ENCODE measurements at places on chromosomes 12 and 14.

DNA sequence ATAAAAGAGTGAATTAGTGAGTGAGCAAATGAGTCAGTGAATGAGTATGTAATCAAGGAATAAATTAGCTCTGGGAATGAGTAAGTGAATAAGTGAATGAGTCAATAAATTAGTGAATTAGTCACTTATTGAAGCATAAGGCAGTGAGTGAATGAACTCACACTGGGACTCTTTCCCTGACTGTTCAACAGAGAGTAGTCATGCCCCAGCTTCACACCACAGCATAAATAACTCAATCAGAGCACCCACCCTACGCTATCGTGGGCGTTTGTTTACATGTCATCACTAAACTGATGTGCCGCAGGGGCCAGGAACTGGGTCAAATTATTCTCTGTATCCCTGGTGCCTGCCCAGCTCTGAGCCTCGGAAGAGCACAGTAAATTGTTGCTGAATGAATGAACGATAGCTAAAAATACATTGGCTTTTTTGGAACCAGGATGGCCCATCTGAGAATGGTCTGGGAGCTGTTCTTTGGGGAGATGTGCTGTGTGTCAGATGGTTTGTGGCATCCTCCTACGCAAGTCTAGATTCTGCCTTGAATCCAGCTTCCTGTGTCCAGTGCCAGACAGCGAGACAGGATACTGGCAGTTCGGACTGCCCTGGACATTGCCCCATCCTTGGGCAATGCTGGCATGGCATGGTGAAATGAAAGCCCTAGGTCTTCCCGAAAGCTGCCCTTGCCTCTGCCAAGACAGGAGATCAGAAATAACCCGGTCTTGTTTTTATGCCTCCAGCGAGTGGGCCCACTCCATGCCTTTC, 98.0 kb upstream of the RTL1 start:
- DNase-seq = no peak

- DNase-seq = no peak
Measured at GRCh38 chr14:64693810-64694165, 10.4 kb upstream of the PLEKHG3 start.

GRCh38 chr14:101125719-101126651, 222.5 kb upstream of the RTL1 start:
- DNase-seq = no peak

GRCh38 chr12:121135320-121135719, 2.6 kb downstream of the P2RX7 start:
- DNase-seq = no peak

GRCh38 chr14:35855876-35856481, 29.8 kb downstream of the BRMS1L start:
- no peak for DNase-seq

DNA sequence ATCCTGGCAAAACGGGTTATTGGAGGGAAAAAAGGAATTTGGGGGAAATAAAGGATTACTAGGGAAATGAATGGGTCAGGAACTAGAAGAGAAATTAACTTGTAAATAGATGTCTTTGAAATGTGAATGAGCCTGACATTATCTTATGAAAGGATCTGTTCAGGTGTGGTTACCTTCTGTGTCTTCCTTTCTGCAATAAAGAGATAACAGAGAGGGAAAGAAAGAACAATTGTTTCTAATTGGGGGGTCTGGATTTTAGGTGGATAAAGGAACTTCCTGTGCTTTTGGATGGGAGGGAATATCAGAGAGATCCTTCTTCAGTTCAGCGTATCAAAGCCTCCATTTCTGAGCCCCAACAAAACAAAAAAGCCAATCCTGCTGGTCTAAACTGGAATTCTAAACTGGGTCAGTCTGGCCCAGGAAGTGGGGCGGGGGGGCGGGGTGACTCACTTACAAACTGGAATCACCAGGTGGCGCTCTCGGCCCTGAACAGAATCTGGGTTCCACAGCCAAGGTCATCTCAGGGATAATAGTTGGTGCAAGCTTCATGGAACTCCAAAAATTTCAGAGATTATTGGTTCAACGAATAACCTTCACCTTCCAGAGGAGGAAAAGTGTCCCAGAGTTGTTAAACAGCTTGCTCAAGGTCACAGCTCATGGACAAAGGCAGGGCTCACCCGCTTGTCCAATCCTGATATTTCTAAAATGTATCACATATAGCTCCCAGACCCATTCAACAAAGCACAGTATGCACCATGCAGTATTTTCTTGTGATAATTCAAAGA, 15.2 kb upstream of the PEBP1 start:
- DNase-seq = peak; percentile 72

GRCh38 chr14:20782280-20782890, 1.3 kb downstream of the RNASE6 start:
- peak; percentile 14 for DNase-seq

- no peak for DNase-seq
Measured at GRCh38 chr12:48001505-48002413, 2.5 kb downstream of the COL2A1 start.

DNA sequence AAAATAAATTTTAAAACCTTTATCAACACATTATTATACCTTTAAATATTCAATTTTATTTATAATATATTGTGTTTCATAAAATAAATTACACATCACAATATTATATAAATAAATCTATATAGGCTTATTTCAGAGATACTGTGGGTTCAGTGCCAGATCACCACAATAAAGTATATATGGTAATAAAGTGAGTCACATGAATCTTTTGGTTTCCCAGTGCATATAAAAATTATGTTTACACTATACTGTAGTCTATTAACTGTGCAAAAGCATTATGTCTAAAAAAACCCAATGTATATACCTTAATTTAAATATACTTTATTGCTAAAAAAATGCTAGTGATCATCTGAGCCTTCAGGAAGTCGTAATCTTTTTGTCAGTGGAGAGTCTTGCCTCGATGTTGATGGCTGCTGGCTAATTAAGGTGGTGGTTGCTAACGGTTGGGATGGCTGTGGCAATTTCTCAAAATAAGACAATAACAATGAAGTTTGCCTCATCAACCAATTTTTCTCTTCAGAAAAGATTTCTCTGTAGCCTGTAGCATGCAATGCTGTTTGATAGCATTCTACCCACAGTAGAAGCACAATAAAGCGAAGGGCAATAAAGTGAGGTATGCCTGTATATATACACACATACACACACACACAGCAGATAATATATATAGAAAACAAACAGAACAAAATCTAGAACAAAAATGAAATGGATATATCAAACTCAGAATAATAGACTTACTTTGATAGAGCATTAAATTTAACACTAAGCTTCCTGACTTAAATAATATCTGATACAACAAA, 32.4 kb downstream of the CCDC59 start:
- no peak for DNase-seq

DNA sequence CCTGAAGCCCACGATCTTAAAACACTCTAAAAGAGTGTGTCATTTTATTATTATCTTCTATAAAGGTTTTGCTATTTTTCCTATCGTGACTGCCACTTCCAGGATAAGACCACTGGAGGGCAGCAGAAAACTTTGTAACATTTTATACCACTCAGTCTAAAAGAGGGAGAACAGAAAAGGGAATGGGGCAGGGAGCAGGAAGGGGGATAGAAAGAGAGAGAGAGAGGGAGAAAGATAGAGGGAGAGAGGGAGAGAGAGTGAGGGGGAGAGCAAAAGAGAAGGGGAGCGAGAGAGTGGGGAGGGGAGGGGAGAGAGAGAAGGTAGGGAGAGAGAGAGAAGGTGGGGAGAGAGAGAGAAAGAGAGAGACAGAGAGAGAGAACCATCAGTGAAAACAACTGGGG, 2.0 kb upstream of the ART4 start:
- DNase-seq = peak; percentile 32

DNA sequence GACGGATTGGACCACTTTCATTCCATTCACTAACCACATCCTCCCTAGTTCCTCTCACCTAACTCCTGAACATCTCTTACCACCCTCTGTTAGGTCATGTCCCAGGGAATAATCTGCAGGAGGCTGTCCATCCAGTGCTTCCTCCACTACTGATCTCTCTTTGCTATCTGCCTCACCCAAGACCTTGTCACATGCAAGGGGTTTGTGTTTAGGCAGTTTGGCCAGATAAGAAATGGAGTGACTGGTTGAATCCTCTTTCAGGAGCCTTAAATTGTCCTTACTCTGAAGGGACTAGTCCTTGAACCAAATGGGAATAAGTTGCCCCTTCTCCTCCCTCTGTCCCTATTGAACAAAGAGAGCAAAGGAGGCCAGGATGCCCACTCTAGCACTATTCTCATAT, 249.2 kb upstream of the BTG1 start:
- DNase-seq = no peak

DNA sequence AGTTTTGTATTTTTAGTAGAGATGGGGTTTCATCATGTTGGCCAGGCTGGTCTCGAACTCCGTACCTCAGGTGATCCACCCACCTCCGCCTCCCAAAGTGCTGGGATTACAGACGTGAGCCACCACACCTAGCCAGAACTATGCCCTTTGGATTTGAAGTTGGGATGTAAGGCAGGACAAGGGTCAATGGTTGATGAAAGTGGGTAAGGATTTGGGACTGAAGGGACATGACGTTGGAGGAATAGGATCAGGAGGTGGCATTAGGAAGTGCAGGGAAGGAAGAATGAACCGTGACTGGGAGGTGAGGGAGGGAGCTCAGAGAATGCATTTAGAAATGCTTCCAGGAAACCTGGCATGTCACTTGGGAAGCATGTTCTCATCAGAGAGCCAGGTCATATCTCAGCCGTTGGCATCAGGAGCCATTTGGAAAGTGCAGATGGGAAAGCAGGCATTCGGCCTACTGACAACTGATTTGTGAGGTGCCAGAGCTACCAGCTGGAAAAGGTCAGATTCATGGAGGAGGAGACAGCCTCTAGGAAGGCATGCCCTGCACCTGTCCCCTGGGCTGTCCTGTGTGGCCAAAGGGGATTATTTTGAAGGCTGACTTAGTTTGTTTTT, 2.2 kb downstream of the CRADD start:
- DNase-seq = no peak

DNA sequence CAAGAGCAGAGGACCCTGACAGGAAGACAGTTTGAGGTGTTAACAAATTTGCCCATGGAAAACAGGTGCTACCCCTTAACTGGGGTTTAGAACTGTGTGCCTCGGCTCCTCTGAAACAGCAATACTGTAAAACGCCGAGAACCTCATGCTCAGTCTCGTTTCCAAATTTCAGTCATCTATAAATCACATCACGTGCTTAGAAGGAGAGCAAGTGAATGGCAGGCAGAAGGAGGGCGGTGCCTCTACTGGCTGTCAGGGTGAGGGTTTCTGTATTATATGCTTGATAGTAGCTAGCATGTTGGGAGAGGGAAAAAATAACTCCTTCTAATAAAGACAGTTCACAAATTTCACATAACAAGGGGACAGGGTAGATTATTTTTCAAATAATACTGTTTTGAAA, 4.8 kb downstream of the OR4K13 start:
- no peak for DNase-seq

GRCh38 chr12:103494734-103495468, 867 bp downstream of the C12orf42 start:
- no peak for DNase-seq

DNA sequence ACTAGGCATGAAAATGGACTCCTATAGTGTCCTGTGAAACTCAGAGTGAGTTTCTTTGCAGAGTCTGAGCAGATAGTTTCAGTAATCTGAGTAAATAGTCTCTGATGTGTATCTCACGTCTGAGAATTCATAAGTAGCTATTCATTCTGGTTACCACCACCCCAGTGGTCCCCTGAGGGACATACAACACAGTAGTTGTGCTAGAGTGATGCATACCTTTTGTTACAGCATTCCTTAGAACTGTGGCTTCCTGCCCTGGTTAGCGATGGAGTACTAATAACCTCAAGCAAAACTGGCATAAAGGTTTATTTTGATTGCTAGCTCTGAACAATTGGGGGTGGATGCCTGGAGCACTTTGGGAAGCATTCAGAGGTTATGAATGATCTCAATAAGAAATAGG, 114.7 kb downstream of the DAAM1 start:
- no peak for DNase-seq

DNA sequence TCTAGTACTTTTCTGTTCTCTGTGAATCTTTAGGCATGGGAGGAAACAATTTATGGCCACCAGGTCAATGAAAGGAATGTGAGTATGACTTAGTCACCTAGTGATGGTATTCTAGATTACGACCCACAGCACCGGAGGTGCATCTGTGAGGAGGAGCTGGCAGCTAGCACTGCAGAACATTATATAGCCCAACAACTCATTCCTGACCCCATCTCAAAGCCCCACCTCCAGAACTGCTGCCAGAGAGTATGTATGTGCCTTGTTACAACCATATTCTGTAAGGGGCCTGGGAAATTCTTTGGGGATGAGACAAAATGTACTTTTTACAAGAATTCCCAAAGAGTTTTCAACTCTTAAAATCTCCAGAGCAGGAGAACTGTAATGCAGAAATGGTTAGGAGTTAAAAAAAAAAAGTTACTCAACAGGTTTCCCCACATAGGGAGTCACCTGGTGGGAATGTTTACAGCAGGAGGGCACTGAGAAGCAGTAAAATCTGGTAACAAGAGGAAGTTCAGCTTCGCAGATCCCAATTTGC, 34.9 kb upstream of the CERS5 start:
- DNase-seq = no peak

- DNase-seq = no peak
Measured at GRCh38 chr12:85920324-85920947, 46.3 kb downstream of the NTS start.

DNA sequence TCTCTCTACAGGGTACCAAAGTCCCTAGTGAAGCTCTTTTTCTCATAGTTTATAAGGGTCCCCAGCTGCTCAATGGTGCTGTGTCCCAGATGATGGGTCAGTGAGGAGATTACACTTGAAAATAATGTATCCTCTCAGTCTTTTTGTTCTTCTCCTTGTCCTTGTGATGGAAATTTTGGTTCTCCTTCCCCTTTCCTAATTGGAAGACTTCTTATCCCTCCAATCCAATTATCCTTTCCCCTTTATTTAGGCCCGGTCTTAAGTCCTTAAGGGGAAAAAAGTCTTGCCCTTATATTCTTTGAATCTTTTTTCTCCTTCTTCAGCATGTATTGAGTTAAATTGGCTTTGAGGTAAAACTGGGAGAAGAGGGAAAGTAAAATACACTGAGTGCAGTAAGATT, 126.1 kb upstream of the PTPRQ start:
- DNase-seq = no peak

- no peak for DNase-seq
Measured at GRCh38 chr14:99764222-99764706, 28.9 kb upstream of the EML1 start.

- no peak for DNase-seq
Measured at GRCh38 chr14:104350463-104351185, 212.2 kb downstream of the KIF26A start.

GRCh38 chr12:2205996-2206395, 153.2 kb downstream of the CACNA1C start:
- DNase-seq = no peak

DNA sequence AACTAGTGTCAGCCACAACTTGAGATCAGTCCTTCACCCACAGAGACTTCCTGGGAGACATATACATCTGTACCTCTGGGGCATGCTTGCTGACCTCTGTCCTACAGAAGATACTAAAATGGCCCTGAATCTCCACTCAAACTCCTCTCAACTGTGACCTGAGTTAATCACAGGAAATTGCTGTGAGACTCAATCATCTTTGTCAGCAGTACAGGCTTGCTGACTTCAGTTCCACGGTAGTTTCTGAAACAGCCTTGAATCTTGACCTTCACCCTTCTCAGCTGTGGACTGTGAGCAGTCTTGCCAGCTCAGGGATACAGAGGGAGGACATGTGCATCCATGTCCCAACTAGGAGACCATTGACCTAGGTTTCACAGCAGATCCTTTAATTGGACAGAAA, 1.4 kb upstream of the KLRC1 start:
- DNase-seq = no peak

- DNase-seq = peak; percentile 99
Measured at GRCh38 chr14:106417224-106418049, 891.1 kb downstream of the TMEM121 start.

Measured in activated naive CD8-positive, alpha-beta T cell treated with anti-CD3 and anti-CD28 coated beads, Interleukin-2, amount 50 U/mL, for 24 hours (primary cell).